ENCODE measurements at places on chromosomes 7 and 10.
A peak's percentile ranks its signal among the peaks of the same experiment; 100 is the strongest.

- DNase-seq: no peak
Measured at GRCh38 chr7:74294191-74294998, 5.2 kb downstream of the CLIP2 start.

GRCh38 chr10:49605216-49605938 lies 4.7 kb upstream of the SLC18A3 start:
- DNase-seq: peak; percentile 67

GRCh38 chr7:147968046-147968610 lies 622.4 kb upstream of the C7orf33 start:
- DNase-seq: no peak

GRCh38 chr7:26472971-26473370 lies 181.3 kb downstream of the SNX10 start:
- DNase-seq: no peak

- peak; percentile 92 for DNase-seq
Measured at GRCh38 chr10:7610651-7611389, 55.9 kb downstream of the ITIH5 start.

DNA sequence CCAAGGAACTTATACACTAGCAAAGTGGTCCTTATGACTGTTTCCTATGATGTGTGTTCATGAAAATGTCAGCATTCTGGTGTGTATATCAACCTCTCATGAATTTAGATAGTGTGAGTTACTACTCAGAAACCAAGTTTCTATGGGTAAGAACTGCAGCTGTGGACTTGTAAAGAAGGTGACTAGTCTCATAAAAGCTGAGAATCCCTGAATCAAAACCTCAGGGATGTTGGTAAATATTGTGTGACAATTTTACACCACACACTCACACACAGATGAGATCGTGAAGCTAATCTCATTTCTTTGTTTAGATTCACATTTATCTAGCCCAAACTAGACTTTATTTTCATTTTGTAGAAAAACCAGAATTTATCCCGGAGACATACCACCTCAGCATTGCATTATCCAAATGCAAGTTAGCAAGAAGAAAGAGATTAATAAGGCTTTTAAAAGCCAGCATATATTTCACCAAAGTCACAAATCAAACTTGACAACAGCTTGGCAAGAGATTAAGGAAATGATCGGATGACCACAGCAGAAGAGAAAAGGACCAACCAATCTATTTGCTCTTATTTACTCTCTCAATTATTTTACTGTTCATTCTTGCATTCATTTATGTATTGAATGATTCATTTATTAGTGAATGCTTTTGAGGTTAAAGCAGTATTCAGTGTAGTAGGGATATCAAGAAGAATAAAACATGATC lies 92.9 kb downstream of the PLXDC2 start:
- DNase-seq: no peak

GRCh38 chr10:132669208-132669861 lies 116.6 kb downstream of the NKX6-2 start:
- no peak for DNase-seq

GRCh38 chr7:37336259-37336658 lies 112.4 kb downstream of the ELMO1 start:
- no peak for DNase-seq

- no peak for DNase-seq
Measured at GRCh38 chr10:77424257-77424656, 213.4 kb downstream of the KCNMA1 start.

GRCh38 chr10:49458869-49459268 lies 63.0 kb upstream of the DRGX start:
- DNase-seq: no peak

DNA sequence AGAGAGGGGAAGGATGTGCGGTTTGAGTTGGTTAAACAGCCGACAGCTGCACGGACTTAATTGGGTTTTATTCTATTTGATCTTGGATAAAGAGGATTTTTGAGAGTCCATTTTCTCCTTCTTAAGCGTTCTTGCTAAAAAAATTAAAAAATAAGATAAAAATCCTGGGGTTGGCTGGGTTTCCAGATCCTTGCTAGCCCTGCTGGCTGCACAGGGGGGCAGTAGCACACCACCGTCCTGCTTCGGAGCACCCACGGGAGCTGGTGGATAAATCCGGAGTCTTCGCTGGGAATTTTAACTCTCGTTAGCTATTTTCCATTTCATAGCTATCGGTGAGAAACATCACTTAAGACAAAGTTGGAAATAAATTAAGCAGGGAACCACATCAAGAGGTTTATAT lies 792.0 kb downstream of the TYW1 start:
- DNase-seq: no peak

- DNase-seq: no peak
Measured at GRCh38 chr10:35881320-35881719, 239.2 kb upstream of the FZD8 start.

GRCh38 chr7:18508443-18509427 lies 13.2 kb downstream of the HDAC9 start:
- DNase-seq: no peak

DNA sequence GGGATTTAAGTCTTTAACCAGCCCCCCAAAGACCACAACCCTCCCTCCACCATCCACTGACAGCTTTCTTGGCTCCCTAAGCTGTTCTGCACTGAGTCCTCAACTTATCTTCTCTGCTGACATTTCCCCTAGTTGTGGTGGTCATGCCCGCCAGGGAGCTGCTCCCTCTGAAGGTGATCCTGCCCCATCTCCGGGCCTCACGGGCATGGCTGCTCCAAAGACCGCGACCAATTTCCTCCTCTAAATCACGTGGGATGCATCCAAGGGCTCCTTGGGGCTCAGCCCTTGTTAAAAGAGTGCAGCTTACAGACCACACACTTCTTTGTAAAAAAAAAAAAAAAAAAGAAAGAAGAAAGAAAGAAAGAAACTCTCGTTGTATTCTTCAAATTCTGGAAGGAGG lies 27.1 kb upstream of the KLF6 start:
- no peak for DNase-seq

DNA sequence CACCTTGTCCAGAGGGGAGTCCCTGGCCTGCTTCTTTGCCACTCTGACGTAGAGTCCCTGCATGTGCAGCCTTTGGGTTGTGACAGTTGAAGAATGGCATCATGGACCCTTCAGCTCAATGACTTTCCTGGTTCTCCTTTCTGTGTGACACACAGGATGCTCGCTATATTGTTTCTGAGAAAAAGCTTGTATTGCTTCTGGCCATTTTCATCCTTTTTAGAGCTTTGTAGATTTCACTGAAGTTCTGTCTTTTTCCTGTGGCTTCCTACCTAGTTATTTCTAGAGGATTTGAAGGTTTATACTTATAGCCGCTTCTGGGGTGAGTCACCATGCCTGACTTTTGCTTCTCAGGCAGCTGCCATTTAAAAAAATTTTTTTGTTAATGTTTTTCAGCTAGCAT lies 27.0 kb downstream of the SND1 start:
- DNase-seq: no peak

DNA sequence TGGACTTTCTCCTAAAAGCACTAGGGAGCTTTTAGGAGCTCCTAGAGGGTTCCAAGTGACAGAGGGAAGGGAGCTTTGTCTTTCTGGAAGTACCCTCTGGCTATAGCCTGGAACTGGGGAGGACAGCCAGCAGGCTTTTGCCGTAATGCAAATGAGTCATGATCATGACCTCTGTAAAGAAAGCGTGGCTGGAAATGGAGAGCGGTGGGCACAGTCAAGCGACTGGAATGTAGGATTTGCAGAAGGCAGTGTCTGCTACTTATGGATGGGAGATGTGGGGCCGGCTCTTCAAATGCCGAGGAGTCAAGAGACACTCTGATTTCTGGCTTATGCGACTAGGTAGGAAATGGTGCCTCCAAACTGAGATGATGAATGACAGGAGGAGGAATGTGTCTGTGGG lies 34.6 kb upstream of the PLPP4 start:
- DNase-seq: no peak

DNA sequence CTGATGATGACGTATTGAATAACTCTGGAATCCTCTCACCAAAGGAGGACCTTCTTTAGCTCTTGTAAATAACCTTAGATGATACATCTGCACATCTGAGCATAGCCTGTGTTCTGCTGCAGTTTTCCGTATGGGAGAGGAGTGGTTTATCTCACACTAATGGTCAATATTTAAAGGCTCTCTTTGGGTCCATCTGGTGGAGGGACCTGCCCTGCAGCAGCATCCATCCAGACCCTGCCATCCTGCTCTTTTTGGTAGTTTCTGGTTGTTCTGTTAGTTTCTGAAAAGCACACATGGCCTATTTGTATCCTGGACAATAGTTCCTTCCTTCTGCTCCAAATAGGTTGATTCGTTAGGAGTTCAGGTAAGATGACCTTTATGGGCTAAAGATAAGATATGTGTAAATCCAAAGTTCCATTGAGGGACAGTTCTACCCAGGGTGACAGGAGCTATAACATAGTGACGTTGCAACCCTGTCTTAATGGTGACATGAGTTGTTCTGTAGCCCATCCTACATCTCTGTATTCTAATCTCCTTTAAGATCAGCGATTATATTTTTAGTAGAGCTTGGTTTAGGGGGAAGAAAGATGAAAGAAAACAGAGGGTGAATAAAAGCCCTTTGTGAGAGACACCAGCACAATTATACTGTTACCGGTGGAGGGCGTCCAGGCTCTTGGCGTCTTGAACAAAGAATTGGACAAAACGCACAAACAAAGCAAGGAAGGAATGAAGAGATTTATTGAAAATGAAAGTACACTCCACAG lies 60.0 kb upstream of the KLF14 start:
- DNase-seq: no peak

GRCh38 chr10:74855027-74855426 lies 28.6 kb downstream of the KAT6B start:
- no peak for DNase-seq

DNA sequence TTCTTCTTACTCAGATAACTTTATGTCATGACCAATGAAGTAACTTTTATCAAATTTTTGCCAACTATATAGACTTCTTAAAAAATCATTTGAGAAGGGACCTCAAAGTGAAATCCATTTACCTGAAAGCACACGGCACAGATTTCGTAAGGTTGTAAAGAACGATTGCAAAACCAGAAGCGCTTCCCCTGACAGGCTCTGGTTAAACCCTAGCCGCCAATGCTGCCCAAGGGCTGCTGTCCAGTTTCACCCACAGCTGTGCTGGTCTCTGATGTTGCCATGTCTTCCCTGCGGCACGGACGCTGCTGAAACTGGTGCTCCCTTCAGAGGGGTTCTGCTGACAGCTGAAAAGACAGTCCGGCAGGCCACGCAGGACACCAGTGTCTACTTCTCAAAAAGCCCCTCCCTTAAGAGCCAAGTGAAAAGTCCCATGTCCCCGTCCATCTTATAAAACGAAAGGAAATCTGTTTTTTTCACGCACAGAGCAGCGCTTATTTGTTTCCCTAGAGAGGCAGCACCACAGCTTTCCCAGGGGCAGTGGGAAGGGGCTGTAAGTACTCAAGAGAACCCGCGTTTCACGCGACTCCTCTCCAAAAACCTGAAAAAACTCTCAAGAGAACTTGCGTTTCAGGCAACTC lies 32.5 kb downstream of the GNA12 start:
- peak; percentile 49 for DNase-seq

DNA sequence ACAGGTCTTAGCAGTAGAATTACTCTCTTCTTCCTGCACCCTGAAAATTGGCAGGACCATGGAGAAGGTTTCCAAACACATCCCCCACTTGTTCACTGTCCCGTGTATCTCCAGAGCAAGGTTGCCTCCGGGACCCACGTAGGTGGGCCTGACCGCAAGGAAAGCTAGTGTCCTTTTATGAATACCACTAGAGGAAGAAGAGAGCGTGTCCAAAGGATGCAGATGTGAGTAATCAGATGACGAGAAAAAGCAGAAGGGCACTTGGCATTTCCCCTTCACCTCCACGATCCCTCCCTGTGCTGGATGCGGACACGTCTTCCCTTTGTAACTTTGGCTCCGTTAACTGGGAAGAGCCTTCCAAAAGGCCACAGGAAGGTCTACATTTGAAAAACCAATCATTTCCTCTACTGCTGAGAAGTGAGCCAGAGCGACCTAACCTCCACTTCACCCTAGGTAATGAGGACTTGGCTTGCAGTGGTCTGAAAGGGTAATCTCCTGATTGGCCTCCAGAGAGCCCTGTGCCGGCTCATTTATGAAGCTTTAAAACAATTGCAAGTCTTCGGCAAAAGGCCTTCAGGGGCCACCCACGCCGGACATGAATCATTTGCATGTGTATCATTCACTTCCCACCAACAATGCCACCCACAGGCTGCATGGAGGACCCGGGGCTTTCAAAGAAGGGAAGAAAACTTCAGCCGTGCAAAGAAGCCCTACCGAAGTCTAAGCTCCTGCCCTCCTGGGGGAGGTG lies 55.4 kb downstream of the LYZL1 start:
- no peak for DNase-seq

GRCh38 chr7:920351-921070 lies 34.0 kb downstream of the ADAP1 start:
- DNase-seq: no peak

- DNase-seq: no peak
Measured at GRCh38 chr10:48923748-48924147, 15.9 kb downstream of the LRRC18 start.

DNA sequence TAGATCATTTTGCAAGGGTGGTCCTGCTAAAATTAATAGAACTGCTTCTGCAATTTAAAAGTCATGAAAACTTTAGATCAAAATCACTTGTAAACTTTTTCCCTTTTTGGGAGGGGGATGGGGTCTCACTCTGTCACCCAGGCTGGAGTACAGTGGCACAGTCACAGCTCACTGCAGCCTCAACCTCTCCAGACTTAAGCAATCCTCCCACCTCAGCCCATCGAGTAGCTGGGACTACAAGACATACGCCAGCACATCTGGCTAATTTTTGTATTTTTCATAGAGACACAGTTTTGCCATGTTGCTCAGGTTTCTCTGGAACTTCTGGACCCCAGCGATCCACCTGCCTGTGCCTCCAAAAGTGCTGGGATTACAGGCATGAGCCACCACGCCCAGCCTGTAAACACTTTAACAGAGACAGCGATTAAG lies 79.7 kb downstream of the LRRC17 start:
- DNase-seq: no peak
